Stimulated activated CD8-positive, alpha-beta memory T cell treated with anti-CD3 and anti-CD28 coated beads, Interleukin-7, amount 100 ng/mL, for 4 hours (primary cell): ENCODE measurements at places on chromosomes 1 and 21.

DNA sequence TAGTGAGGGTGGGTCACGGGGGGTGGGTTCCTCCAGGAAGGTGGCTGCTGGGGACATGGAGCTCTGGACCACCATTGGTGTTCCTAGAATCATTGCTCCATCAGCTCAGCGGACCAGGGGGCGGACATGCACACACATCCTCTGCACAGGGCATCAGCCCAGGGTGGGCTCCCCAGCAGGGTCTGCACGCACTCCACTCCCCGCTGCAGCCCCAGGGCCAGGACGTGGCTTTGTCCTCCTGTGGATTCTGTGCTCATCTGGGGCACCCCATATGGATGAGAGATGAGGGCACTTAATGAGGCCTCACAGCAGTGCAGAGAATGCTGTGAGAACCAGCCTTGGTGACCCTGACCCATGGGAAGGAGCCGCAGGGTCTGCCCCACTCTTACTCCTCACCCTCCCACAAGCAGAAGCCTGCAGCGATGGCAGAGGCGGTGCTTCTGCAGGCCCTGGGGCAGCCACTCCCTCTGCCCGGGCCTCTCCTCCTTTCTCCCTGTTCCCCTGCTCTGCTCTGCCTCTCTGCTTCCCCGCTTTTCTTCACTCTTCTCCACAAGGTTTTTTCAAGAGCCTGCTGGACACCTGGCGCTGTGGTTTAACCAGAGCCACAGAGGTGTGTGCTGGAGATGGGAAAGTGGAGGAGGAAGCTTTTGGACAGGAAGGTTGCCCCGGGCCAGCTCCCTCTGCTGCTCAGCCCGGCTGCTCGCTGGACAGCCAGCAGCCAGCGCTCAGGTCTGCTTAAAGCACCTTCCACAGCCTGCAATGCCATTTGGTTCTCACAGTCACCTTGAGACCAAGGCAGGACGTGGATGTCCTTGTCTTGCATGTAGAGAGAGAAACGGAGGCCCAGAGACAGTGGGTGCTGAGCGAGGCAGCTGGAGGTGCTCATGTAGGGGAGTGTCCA lies 26.3 kb upstream of the PCBP3 start:
- DNase-seq = no peak

DNA sequence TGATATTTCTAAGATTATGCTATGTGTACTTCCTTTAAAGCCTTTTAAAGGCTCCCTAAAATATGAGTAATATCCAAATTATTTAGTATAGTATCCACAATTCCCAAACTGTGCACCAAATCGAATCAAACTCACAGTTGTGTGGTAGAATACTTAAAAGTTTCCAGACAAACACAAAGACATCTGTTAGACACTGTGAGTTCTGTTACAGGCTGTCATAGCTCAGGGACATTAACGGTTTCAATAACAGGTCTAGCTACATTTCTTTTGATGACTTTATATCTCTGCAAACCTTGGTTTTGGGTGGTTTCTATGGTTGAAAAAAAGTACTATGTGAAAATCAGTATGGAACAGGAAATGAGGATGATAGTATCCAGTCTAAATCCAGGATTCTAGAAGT lies 36.9 kb upstream of the NEK7 start:
- DNase-seq = no peak

DNA sequence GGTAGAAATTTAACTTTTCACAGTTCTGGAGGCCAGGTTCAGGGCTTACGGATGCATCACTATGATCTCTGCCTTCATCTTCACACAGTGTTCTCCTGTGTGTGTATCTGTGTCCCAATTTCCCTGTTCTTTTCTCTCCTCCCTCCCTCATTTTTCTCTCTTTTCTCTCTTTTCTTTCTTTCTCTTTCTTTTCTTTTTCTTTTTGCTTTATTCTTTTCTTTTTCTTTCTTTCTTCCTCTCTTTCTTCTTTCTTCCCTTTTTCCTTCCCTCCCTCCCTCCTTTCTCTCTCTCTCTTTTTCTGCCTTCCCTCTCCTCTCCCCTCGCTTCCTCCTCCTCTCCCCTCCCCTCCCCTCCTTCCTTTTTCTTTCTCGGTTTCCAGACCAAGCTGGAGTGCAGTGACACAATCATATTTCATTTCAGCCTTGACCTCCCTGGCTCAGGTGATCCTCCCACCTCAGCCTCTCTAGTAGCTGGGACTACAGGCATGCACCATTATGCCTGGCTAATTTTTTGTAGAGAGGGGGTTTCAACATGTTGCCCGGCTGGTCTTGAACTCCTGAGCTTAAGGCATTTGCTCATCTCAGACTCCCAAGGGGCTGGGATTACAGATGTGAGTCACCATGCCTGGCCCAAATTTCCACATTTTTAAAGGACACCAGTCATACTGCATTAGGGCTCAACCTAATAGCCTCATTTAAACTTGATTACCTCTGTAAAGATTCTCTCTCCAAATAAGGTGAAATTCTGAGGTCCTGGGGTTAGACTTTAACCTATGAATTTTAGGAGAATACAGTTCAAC lies 115.9 kb downstream of the HUNK start:
- DNase-seq = no peak

DNA sequence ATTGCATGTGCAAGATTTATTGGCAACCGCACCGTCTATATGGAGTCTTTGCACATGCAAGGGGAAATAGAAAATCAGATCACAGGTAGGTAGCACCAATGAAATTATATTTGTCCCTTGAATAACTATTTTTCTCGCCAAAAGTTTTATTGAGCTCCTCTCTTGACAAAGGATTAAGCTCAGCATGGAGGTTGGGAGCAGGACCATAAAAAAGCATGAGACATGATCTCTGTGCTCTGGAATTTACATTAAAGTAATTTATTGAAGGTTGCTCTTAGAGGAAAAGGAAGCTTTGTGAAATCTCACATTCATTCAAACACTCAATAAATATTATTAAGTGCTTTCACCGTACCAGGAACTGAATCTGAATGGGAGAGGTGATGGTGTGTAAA lies 66.0 kb upstream of the UBE2U start:
- DNase-seq = no peak

- no peak for DNase-seq
Observed at GRCh38 chr1:230424391-230425251, 1.5 kb downstream of the PGBD5 start.

- DNase-seq = no peak
Observed at GRCh38 chr1:25550683-25551310, 7.4 kb downstream of the LDLRAP1 start.

DNA sequence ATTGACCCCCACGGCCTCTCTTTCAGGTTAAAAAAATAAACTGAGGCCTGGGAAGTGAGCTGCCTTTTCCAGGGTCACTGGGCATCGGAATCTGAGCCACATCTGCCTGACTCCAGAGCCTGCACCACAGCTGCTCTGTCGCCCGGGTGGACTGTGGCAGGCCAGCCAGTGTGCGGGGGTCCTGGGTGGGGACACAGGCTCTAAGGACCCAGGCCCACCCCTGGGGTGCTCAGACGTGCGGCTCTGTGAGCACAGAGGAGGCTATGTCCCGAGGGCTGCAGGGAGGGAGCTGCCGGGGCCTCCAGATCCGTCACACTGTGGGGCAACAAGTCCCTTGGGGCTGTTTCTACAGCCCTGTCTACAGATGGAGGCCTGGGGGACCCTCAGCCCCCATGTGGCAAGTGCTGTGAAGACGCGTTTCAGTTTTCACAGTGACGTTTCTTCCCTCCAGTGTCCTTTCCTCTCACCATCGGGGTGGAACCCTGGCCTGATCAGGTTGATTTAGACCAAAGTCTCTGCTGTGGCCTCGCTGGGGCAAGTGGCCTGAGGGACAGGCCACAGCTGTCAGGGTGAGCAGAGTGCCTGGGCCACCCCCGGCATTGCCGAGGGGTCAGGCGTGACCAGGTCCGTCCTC lies 39.2 kb upstream of the ACTRT2 start:
- no peak for DNase-seq

GRCh38 chr1:223508796-223509195 lies 115.6 kb downstream of the CCDC185 start:
- DNase-seq = no peak
